GM06990 (cell line): ENCODE measurements at places on chromosomes 16 and 17.

GRCh38 chr17:63514974-63515373 lies 8.2 kb upstream of the KCNH6 start:
- no peak for DNase-seq

- peak; percentile 55 for DNase-seq
Measured at GRCh38 chr17:37820313-37820994, 75.6 kb upstream of the HNF1B start.

DNA sequence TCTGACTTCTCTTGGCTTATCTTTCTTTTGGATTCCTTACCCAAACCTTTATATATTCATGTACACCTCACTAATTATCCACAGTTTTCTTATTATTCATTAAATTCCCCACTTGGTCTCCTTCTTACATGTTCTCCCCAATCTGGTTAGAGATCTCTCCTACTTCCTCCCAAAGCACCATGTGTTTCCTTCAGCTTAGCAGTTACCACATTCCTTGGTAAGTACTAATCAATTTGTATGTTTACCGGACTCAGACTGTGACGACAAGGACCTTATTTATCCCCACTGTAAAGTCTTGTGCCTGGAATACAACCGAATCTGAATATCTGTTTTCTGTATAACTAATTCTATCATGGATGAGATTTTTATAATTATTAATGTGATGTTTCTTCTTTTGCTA lies 389.5 kb downstream of the KCNJ2 start:
- no peak for DNase-seq

DNA sequence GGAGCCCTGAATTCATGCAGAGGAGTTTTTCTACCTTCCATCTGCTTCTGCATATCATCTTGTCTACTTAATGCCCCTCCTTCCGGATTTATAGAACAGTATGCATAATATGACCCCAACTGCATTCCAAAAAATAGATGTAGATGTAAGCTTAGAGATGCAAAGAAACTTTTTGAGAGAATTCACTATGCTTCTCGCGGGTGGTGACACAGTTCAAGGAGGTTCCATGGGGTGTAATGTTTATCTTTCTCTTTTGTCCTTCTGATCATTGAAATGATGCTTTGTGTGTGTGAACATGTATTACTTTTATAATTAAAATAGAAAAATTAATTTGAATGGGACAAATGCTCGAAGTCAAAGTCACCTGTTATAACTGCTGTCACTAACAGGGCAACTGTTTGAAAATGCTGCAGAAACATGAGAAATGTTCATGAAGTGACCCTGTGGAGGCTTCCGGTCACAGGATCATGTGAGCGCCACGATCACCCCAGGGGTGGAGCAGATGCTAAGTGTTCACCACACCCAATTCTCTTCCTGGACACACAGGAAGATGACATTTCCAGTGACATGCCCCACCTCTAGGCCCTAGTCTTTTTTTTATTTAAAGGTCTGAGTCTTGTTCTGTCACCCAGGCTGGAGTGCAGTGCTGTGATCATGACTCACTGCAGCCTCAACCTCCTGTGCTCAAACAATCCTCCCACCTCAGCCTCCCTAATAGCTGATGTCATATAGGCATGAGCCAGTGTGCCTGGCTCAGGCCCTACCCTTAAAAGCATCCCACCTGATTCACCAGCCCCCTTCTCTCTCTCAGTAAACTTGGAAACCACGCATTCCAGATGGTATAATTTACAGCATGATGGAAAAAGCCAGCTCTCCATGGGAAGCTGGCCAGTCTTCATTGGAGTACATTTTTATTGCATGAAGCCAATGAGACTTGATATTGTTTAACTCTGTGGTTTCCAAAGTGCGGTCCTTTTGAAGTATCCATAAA lies 21.0 kb upstream of the AGRP start:
- DNase-seq = peak; percentile 44

DNA sequence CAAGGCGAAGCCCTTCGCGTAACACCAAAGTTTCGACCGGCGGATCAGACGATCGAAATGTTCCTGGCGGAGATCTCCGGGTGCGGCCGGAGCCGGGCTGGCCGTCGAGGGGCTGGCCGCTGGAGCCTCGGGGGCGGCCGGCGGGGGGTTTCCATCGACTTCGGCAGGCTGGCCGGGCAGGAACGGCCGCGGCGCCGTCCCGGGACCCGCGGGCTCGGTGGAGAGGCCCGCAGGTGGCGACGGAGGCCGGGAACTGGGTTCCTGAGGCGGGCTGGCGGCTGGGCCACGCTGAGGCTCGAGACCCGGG lies 1.1 kb downstream of the EPOP start:
- no peak for DNase-seq

DNA sequence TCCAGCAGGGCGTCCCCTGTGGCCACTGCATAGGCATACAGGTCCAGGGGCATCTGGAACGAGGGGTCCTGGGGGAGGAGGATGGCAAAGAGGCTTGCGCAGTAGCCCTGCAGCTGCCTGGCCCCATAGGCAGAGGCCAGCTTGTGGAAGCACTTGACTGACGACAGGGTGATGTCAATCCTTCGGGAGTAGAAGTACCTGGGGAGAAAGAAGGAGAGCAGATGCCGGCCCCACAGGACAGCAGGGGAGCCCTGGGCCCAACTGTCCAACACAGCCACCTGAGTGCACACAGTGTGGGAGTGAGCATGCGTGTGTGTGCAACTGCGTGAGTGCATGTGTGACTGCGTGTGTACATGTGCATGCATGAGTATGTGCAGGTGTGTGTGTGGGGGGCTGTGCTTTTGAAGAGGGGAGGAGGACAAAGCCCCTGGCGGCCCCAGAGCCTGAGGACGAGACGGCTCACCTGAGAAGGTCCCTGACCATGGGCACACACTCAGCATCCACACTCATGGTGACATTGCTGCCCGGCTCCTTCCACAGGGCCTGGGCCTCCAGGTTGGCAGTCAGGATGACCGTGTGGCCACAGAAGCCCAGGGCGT lies 7.1 kb downstream of the LGALS3BP start:
- no peak for DNase-seq

GRCh38 chr17:78269955-78270381 lies 38.5 kb downstream of the TMEM235 start:
- no peak for DNase-seq

DNA sequence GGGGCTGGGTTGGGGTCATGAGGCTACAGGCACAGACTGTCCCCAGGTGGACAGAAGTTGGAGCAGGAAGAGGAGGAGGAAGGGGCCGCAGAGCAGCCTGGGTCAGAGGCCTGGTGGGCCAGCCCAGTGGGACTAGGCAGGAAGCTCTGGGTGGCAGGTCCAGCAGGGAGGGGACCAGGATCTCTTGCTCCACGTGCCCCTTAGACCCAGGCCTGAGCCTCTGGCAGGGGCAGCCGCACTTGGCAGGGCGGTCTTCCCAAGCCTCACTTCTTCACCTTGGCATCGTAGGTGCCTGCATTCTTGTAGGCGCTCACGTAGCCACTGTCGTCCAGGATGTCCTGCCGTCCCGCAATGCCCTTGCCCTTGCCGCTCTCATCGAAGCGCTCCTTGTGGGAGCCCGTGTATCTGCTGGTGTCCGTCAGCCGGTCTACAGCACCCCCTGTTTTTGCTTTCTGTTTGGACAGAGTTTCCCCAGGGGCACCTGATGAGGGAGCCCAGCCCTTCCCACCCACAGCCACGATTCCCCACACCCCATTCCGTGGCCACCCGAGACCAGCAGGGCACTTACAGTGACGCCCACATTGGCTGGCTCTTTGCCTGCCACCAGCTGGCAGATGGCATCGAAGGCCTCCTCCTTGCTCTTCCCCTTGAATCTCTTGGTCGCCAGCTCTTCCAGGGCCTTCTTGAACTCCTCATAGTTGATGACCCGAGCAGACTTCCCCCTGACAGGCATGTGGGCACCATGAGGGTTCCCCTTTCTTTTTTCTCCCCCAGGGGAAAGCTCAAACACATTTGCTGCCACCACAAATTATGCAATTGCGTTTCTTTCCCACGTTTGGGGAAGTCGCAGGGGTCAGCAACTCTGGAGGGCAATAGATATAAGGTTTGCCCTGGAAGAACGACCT lies 3.1 kb downstream of the TPPP3 start:
- no peak for DNase-seq

DNA sequence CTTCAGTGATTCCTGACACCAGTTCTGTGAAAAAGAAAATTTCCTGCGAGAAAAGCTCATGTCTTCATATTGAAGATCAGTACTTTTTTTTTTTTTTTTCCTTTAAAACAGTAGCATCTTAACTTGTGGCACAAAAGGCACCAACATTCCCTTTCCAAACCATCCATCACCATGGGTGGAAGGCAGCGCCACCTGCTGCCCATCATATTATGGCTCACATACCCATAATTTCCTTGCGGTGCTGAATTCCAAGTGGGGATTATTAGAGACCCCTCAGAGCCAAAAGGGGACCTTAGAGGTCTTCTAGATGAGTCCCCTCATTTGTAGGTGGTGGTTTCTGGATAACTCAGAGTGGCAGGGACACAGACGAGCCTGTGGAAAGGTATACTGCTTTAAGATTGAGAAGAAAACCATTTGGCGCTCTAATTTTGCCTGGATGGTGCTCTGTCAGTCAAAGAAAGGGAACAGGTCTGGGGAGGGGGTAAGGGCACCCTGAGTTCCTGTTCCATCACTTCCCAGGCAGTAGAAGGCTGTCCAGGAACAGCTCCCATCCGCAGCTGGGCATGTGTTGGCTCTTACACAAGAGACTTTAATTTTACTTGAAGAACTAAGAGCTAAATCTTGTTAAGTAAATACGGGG lies 7.9 kb upstream of the SOST start:
- no peak for DNase-seq

DNA sequence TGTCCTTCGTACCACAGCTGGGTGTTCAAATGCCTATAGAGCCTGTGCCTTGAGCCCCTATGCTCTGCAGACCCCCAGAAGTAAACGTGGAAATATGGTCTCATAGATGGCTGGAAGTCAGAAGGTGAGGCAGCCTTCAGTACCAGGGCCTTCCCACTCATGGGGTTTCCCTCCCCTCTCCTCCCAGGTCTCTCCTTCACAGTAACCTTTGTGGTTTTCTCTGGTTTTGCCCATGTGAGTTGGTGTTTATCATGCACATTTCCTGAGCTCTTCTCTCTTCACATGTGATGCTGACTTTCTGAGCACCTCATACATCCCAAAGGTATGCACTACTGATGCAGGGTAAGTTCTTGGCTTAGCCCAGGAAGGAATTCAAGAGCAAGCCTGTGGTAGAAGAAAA lies 35.4 kb downstream of the TMEM114 start:
- DNase-seq = no peak

- no peak for DNase-seq
Measured at GRCh38 chr17:53626286-53626685, 196.4 kb upstream of the KIF2B start.

DNA sequence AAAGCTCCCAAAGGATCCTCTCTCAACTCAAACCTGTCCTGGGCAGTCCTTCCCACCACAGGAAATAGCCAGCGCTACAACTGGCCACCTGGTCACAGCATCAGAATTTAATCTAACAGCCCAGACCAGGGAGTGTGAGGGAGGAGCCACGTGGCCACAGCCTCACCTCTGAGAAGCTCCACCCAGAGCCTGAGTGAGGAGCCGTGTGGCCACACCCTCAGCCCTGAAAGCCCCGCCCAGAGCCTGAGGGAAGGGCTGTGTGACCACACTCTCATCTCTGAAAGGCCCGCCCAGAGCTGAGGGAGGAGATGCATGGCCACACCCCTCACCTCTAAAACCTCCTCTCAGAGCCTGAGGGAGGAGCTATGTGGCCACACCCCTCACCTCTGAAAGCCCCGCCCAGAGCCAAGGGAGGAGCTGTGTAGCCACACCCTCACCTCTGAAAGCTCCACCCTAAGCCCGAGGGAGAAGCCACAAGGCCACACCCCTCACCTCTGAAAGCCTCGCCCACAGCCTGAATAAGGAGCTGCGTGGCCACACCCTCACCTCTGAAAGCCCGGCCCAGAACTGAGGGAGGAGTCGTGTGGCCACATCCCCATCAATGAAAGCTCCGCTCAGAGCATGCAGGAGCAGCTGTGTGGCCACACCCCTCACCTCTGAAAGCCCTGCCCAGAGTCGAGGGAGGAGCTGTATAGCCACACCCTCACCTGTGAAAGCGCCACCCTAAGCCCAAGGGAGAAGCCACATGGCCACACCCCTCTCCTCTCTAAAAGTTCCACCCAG lies 28.6 kb downstream of the SLC38A8 start:
- peak; percentile 86 for DNase-seq

- DNase-seq = no peak
Measured at GRCh38 chr17:57875290-57876022, 25.6 kb upstream of the MRPS23 start.

GRCh38 chr17:42407289-42407836 lies 15.7 kb downstream of the CAVIN1 start:
- no peak for DNase-seq

GRCh38 chr17:45255358-45255757 lies 6.5 kb downstream of the SPATA32 start:
- no peak for DNase-seq

GRCh38 chr17:75380315-75380714 lies 25.2 kb downstream of the GRB2 start:
- DNase-seq = no peak

DNA sequence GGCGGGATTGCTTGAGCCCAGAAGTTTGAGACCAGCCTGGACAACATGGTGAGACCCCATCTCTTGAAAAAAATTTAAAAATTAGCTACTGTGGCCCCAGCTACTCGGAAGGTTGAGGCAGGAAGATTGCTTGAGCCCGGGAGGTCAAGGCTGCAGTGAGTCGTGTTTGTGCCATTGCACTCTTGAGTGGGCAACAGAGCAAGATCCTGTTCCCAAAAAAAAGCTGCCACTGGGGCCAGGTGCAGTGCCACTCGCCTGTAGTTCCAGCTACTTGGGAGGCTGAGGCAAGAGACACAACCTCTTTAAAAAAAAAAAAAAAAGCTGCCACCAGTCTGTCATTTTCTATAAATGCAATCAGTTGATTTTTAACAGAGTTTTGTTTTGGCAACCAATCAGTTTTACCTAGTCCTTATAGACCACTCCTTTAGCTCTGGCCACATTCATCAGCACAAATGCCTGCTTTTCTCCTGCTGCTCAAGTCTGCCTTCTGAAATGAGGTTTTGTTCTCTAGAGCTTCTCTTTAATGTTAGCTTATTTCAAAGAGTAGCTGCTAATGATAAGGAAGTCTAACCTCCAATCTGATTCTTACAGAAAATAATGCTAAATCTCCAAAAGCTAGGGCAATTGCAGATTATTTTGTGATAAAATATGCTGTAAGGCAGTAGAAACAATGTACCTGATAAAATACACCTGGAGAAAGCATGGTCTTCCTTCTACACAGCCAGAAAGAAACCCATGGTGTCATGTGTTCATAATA lies 64.8 kb downstream of the TUBD1 start:
- no peak for DNase-seq

DNA sequence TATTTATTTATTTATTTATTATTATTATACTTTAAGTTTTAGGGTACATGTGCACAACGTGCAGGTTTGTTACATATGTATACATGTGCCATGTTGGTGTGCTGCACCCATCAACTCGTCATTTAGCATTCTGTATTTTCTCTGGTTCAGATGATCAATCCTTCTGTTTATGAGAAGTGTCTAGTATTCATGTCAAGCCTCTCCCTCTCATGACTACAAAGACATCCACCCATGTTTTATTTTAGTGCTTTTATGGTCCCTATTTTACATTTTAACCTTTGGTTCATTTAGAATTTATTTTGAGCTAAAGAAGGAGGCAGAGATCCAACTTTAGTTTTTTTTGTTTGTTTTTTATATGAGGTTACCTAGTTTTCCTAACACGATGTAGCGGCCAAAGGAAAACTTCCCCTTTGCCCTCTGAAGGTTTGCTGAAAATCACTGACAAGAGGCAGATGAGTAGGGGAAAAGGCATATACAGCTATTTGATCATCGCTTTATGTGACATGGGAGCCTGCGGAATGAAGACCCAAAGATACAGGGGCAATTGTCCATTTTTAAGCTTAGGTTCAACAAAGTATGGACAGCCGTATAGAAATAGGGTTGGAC lies 22.4 kb upstream of the AQP8 start:
- DNase-seq = no peak
